Activated T-helper 1 cell treated with anti-CD3 and anti-CD28 coated beads, Interleukin-2, amount 50 U/mL, for 16 hours (primary cell): ENCODE measurements at places on chromosomes 2 and 18.
A peak's percentile ranks its signal among the peaks of the same experiment; 100 is the strongest.

DNA sequence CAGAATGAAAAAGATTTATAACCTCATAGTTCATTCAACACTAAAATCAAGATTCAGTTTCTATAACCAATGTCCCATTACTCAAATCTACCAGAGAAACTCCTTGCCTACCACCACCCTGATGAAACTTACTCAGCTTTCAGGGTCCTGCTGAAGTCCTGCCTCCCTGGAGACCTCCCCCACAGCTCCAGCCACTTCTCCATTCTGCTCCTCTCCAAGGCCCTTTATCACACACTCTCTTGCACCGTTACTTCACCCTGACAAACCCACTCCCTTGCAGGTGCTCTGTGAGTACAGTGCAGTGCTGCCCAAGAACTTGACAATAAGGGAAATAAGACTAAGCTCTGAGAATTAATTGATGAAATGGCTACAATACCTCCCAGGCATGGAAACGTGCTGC is 83.5 kb upstream of the CDCA7 start:
- DNase-seq: no peak

DNA sequence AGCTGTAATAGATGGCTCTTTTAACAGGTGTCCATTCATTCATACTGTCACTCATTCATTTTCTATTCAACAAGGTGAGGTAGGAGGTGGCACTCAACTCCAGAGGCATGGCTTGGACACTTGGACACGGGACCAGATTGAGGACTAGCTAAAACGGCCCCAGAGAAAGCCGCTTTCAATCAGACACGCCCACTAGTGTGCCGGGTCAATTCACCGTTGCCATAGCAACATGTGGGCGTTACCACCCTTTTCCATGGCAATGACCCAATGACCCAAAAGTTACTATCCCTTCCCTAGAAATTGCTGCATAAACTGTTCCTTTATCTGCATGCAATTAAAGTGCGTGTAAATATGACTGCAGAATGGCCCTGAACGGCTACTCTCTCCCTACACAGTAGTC is 49.2 kb upstream of the LGALSL start:
- DNase-seq: no peak

DNA sequence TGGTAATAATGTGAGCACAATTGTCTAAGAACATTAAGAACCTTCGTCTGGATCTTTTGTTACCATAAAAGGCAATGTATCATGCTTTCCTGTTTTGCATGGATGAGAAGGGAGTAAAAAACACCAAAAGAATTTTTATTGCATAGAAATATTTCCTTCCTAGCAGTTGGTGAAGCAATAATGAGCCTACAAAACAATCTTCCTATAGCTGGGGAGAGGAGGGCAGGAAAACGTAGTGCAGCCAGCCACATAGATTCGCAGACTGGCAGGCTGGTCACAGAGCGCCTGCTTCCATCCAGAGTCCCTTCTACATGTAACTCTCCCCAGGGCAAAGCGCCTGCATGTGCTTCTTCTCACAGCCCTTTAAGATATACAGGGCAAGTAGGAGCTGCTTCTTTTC is 190.4 kb downstream of the BABAM2 start:
- no peak for DNase-seq

DNA sequence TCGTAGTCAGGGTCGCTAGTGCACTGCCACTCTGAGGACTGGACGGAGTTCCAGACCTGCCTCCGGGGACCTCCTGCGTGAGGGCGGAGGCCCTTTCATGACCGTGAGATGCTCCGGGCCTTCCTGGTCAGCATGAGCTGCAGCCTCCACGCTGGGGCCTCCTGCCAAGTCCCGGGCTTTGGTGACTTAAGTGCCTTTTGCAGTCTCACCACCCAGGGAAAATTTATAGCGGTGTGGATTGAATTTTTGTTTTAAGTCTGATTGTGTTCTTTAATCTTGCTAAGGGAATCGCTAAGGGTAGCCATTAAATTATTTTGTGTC is 33.6 kb downstream of the CHRNA1 start:
- no peak for DNase-seq

- no peak for DNase-seq
These were observed 158.9 kb upstream of the SLC14A2 start for GRCh38 chr18:45456090-45457021.

- DNase-seq: no peak
These were observed 85.5 kb downstream of the ITSN2 start for GRCh38 chr2:24274809-24275208.

- no peak for DNase-seq
These were observed 63.9 kb downstream of the ZEB2 start for GRCh38 chr2:144455987-144456386.

- no peak for DNase-seq
These were observed 388.7 kb downstream of the TNS1 start for GRCh38 chr2:217614096-217614495.

DNA sequence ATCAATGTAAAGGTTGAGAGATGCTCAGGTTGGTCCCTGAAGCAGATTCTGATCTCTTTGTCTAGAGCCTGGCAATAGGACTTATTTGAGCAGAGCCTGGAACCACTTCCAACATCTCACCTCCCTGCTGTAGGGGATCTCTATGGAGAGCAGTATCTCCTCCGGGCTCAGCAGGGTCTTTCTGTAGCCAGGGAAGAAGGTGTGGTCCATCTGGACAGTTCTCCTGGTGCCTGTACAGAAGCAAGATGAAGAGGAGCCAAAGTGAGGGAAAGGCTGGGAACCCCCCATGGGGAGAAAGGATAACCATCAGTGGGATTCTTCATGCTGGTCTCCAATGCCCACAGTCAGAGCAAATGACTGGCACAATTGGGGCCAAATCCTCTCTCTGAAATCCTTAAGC is 34.8 kb downstream of the XDH start:
- DNase-seq: no peak

GRCh38 chr2:150513647-150514046 is 26.2 kb upstream of the RND3 start:
- DNase-seq: no peak

GRCh38 chr18:14179306-14179705 is 47.1 kb upstream of the ZNF519 start:
- no peak for DNase-seq

DNA sequence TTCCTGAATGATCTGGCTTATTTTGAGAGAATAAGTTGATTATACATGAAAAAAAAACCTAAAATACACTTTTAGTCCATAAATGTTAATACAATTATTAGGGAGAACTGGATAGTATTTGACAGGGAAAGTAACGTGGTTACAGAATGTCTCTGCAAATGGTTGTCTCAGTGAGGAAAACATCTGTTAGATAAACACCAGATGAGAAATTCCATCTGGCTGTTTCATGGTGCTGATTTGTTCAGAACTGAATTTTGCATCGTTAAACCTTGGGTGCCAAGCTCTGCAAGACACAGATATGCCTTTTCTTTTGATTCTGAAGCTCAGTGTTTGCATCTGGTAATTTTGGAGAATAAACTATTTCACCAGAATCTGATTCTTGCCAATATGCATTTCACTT is 90.4 kb downstream of the SCN3A start:
- no peak for DNase-seq

DNA sequence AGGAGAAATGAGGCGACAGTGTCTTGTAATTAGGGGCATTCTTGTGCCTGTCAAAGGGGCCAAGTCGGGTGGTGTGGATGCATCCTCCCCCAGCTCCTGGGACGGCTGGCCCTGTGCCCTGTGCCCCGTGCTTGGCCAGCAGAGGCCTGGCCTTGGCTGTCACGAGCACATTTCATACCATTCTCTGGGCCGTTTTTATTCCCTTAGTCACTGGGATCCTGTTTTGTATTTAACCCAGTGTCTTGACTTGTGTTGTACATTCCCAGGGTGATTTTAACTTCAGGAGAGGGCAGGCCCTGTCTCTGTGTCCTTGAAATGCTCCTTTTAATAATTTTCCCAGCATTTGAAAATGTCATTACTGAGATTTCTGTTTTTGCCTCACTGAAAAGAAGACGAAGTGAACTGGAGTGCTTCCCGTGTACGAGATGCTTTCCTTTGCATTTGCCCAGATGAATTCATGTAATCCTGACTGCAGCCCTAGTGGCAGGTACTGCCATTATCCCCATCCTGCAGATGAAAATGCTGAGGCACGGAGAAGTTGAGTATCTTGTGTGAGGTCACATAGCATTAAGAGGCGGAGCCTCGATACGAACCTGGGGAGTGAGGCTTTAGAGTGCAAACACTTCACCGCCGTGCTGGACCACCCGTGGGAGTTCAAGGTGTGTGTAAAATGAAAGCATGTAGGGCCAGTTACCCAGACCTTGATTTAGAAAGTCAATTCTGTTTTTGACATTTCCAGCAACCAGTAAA is 57.0 kb downstream of the SH3RF3 start:
- no peak for DNase-seq

- no peak for DNase-seq
These were observed 88.1 kb downstream of the ASXL2 start for GRCh38 chr2:25790074-25790790.

- DNase-seq: no peak
These were observed 339.0 kb downstream of the SATB2 start for GRCh38 chr2:199118673-199119112.

GRCh38 chr2:13110825-13111224 is 394.1 kb downstream of the TRIB2 start:
- no peak for DNase-seq

GRCh38 chr18:46734981-46735380 is 21.9 kb downstream of the ST8SIA5 start:
- no peak for DNase-seq

- no peak for DNase-seq
These were observed 172.0 kb upstream of the SERPINE2 start for GRCh38 chr2:224211181-224211480.

DNA sequence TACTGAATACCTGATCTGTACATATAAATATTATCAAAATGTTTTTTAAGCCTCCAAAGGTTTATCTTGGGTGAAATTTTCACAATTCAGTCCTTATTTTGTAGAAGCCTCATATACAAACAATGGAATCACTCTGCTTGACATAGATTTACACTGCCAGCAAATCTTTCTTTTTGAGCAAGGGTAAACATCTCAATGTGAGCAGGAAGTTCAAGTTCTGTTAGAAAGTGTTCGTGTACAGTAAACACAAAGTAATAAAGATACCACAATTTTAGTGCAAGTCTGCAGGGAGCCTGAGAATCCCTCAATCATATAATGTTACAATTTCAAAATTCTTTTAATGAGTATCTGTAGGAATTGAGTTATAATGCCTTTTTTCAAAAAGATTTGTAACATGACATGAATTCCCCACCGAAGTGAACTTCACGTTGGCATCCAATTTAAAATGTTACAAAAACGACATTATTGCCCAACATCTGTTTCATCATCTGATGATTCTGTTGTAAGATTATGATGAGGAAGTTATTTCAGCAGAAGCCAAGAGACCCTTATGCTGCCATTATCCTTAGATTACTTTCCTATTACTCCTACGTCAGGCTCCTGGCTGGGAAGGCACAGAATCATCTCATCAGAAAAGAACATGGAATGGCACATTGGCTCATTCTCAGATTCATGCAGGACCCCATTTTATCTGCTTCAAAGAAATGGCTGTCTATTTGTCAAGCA is 283.9 kb upstream of the ACVR2A start:
- no peak for DNase-seq

- DNase-seq: peak; percentile 17
These were observed 644 bp downstream of the PTGR3 start for GRCh38 chr18:75208155-75208835.

DNA sequence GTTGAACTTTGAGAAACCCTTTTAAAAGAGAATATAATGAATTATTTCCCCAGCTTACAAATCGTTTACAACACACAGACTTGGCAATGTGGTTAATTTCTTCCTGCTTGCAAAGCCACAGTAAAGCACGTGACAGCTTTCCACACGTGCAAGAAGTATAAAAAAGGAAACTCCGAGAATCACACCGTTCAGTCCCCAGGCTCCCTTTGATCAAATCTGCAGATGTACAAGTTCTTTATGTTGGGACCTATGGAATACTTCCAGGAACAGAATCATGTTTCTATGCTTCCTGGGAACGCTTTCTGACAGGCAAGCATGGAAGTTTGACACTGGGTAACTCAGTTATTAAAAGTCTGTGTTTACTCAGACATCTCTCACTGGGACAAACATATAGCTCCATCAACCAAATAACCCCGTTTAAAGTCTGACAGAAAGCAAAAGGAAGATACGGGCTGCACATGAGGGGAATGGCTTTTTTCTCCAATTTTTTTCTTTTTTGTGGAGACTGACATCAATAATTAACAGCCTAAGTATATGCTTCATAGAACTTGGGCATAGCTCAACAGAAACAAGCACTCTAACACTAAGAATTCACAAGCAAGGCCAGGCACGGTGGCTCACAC is 134.8 kb downstream of the EIPR1 start:
- no peak for DNase-seq

- DNase-seq: no peak
These were observed 81.8 kb downstream of the INO80D start for GRCh38 chr2:206004004-206004693.

DNA sequence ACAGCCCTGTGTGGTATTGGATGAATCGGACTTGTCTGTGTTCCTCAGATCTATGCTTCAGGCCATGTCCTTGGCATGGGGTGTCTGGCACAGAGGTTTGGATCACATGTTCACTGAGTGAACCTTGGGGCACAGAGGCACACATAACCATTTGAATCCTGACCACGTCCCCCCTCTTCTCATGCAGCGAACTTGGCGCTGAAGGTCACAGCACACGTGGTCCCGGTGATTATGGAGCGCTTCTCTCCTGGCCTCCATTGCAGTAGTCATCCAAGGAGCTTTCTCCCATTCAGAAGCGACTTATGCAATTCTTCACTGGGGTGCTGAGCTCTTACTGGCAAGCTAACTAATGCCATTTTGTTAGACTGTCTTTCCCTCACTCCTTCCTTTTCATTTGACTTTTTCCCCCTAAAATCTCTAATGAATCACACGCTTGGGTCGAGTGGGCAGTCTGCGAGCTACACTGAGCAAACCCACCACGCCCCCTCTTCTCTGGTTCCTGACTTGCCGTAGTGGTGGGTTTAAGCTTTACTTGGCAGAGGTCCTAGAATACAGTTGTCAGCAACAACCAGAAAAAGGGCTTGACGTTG is 59.4 kb downstream of the KCNG2 start:
- DNase-seq: no peak

DNA sequence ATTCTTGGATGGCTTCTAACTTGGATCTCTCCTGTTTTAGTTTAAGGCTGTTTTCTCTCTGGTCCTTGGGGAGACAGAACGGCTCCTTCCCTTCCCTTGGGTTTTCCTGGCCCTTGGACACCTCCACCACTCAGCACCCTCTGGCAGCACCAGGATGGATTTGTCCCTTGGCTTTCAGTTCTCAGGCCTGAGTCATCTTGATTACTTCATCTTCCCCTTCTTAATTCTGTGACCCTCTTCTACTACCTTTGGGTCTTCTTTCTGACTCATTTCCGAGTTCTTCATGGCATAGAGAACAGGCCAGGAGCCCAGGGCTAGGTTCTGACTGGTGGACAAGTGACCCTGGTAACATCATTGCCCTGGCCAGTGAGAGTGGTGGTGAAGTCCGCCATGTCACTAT is 14.9 kb downstream of the IGFBP2 start:
- no peak for DNase-seq

- DNase-seq: no peak
These were observed 141.1 kb downstream of the HNMT start for GRCh38 chr2:138105358-138105757.
